Spinal cord (tissue), 10 donors: ENCODE measurements at places on chromosomes 13 and 19.

DNA sequence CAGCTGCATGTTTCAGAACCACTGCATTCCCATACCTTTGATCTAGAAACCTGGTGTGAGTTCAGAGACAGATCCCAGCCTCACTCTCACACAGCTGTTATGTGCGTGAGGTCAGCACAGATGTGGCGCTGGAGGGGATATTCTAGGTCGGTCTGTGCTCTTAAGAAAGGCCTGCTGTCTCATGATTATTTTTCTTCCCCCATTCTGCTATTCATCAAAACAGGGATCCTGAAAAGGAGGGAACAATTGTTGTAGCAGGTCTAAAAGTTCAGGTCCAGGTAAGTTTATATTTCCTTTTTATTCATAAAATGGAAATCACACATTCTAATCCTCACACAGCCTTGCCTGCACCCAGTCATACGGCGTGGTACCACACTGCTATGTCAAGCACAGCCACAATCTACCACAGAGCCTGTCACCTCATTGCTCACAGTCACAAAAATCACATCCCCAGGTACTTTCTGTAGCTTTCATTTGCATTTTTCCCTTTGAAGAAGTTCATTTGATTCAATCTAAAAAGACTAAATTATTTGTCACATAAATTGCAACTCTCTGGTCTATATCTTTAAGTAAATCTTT, 867 bp downstream of the ZNF546 start:
- no peak for DNase-seq

GRCh38 chr13:83496501-83496900, 385.8 kb downstream of the SLITRK1 start:
- no peak for DNase-seq

GRCh38 chr13:76638882-76639281, 247.3 kb downstream of the KCTD12 start:
- no peak for DNase-seq

GRCh38 chr13:43331672-43332071, 308.3 kb downstream of the DNAJC15 start:
- peak; percentile 72 for DNase-seq

DNA sequence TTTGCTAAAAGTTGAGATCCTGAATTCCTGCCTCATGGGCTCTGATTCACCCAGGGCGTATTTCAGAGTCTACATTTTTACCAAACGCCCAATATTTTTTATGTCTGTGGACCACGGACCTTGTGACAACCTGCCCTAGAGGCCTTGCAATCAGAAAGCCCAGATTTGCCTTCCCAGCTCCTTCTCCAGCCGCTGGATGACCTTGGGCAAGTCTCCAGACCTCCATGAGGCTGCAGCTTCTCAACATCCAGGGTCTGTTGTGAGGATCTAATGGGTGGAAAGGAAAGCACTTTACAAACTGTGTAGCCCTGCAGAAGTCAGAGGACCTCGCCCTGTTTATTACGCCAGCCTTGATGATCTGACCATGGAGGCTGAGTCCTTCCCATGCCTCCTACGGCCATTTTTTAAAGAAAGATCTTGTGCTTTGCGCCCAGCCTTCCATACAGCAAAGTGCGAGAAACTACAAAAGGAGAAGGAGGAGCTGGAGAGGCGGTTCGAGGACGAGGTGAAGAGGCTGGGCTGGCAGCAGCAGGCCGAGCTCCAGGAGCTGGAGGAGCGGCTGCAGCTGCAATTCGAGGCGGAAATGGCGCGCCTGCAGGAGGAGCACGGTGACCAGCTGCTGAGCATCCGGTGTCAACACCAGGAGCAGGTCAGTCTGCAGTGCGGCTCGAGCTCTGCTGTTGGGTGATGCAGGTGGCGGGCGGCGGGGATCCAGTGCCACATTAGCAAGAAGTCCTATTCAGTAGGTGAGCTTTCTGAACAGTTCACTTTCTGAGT, 115.6 kb downstream of the SLC7A1 start:
- no peak for DNase-seq

- DNase-seq = peak; percentile 6
These were observed 72.1 kb downstream of the KATNAL1 start for GRCh38 chr13:30235216-30235615.

- no peak for DNase-seq
These were observed 1.7 kb downstream of the B3GNT8 start for GRCh38 chr19:41425174-41426115.

DNA sequence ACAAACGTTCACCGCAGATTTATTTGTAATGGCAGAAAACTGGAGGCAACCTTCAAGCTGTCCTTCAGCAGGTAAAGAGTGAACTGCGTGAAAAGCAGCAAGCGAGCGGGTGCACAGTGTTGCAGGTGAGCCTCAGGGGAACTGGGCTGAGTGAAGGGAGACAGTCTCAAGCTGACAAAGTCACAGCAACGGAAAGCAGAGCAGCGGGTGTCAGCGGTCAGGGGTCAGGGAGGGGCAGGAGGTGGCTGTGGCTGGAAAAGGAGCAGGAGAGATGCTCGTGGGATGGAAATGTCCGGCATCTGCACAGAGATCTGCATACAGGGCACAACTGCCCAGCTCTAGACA, 8.5 kb upstream of the RASA3 start:
- no peak for DNase-seq

DNA sequence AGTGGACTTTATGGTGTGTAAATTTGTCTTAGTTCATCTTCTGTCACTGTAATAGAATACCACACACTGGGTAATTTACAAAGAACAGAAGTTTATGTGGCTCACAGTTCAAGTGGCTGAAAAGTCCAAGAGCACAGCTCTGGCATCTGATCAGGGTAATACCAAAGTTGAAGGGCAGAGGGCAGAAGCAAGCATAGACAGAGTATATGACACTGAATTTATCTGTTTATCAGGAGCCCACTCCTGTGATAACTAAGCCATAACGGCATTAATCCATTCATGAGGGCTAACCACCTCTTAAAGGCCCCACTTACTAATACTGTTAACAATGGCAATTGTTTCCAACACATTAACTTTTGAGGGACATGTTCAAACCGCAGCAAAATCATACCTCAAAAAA, 4.0 kb upstream of the RFXAP start:
- no peak for DNase-seq

DNA sequence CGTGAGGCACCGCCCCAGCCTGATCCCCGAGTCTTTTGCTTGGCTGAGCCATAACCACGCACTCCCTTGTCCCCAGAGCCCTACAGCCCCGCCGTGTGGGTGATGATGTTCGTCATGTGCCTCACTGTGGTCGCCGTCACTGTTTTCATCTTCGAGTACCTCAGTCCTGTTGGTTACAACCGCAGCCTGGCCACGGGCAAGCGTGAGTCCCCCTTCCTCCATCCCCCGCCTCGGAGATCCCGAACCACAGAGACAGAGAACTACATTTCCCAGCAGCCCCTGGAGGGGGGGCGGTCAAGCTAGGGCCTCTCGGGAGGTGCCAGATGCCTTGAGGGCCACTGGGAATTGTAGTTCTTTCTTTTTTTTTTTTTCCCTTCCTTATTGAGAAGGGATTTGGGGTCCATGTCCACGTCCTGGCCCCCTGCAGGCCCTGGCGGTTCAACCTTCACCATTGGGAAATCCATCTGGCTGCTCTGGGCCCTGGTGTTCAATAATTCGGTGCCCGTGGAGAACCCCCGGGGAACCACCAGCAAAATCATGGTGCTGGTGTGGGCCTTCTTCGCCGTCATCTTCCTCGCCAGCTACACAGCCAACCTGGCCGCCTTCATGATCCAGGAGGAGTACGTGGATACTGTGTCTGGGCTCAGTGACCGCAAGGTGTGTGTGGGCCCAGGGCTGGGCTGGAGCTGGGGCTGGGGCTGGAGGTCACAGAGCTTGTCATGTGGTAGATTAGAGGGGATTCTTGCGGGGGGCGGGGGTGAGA, 25.9 kb downstream of the GRIN2D start:
- DNase-seq = no peak

DNA sequence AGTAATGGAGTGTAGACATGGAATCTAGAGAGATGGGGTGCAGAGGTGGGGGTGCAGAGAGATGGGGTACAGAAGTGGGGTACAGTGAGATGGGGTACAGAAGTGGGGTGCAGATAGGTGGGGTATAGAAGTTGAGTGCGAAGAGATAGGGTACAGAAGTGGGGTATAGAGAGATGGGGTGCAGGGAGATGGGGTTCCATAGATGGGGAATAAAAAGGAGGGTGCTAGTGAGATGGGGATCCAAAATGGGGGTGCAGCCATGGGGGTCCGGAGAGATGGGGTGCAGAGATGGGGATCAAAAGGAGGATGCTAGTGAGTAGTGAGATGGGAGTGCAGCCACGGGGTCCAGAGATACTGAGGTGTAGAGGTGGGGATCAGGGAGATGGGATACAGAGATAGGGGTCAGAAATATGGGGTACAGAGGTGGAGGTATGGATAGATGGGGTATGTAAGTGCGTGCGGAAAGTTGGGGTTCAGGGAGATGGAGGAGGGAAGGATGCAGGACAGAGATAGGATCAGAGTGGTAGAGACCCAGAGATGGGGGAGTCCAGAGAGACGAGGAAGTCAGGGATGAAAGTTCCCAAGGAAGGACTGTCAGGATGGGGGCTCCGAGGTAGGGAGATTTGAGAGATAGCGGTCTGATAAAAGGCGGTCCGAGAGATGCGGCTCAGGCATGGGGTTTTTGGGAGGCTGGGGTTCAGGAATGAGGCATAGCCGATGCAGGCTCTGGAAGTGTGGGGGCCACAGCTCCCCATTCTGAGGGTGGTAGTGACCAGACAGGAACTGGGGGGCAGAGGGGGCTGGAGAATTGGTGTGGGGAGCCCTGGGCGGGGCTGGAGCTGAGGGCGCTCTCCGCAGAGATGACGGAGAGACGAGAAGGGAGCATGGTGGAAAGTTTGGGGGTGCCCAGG, 3.4 kb downstream of the PALM3 start:
- no peak for DNase-seq

GRCh38 chr13:40453351-40454021, 213.0 kb downstream of the FOXO1 start:
- DNase-seq = no peak

- DNase-seq = no peak
These were observed 8.0 kb downstream of the DNASE2 start for GRCh38 chr19:12872941-12873890.

DNA sequence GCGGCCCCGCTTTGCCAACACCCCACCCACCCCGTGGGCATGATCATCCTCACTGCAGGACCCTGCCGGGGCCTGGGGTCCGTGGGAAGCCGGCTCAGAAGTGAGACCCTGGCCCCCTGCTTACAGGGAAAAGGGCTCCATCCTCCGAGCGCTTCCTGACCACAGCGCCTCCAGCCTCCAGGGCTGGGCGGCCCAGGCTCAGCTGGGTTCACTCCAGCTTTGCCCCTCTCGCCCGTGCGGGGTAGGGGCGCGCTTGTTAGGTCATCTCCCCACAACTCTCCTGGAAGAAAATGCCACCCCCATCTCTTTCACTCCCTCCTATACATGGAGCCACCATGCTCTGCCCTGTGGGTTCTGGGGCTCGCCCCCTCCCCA, 6.6 kb upstream of the C1QTNF9B start:
- DNase-seq = no peak

GRCh38 chr13:78566631-78567030, 36.7 kb downstream of the POU4F1 start:
- DNase-seq = no peak

DNA sequence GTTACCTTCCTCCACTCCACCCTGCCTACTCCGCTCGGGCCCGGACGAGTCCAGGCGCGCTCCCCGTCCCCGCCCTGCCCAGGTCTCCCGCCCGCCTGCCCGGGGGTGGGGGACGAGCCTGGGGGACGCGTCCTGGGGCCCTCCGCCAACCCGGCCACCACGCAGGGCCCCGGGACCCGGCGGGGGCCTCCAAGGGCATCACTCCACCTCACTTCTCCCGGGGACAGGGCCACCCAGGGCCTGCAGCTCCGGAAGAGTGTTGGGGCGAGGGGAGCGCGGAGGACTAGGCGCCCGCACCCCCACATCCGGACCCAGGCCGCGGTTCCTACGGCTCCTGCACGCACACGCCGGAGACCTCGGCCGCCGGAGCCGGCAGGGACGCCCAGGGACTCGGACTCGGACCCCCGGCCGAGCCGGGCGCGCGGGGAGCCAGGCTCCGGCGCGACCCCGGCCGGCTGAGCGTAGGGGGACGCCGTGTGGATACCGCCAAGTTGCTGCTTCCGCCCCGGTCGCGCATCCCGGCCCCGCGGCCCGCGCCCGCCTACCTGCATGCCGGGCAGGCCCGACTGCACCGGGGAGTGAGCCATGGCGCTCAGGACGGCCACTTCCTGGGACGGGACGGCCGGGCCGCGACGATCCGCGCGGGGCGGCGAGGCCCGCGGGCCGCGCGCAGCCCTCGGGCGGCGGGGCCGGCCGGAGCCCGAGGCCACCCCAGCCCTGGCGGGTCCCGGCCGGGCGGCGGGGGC, 534 bp downstream of the STK24 start:
- DNase-seq = no peak

- DNase-seq = peak; percentile 95
These were observed at the start of gene C19orf81 for GRCh38 chr19:50649433-50650391. C19orf81 (plus strand) TSS chr19:50649445; CDS start chr19:50649445, 0 bp downstream.

DNA sequence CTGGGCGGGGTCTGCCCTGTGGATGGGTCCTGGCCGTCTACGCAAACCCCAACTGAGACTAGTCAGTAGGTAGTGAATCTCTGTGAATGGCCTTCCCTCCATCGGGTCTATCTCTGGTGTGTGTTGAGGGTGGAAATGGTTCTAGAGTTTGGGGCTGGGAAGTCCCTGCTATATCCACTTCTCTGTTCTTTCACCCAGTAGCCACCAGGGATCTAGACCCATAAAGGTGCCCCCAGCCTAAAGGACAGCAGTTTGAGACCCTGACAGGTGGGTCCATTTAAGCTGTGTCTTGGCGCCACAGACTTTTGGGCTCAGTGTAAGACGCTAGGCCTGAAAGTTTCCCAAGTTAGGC, 57.7 kb downstream of the ZNF568 start:
- no peak for DNase-seq

DNA sequence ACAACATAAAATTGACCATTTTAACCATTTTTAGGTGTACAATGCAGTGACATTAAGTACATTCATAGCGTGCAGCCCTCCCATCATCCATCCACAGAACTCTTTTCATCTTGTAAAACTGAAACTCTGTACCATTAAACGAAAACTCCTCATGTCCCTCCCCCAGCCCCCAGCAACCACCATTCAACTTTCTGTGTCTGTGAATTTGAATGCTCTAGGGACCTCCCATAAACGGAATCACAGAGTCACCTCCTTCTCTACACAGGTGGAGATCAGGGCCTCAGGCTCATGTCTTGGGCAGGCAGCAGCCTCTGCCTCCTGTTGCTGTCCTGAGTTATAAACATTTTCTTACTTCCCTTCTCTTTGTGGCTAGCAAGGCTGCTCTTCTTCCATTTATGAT, 7.3 kb upstream of the CCNE1 start:
- no peak for DNase-seq

DNA sequence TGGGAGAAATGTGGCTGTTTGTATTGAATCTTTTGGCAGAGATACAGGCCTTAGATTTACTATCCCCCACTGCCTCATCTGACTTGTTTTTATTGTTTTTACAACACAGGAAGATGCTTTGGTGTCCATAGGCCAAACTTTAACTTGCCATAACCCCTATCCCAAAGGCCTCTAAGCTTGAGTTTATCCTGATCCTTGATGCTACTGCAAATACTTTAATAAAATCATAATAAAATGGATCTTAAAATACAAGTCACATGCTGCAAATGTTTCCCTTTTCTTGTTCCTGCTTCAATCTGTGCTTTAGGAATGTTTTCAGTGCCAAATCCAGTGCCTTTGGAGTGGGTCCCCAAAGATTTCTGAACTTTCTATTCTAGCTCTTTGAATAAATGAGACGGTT, 770.6 kb downstream of the DACH1 start:
- peak; percentile 27 for DNase-seq

- peak; percentile 29 for DNase-seq
These were observed 38.2 kb downstream of the MTMR6 start for GRCh38 chr13:25249001-25249543.

GRCh38 chr13:36347531-36348210, 1.5 kb upstream of the SPART start:
- DNase-seq = no peak
